ENCODE measurements at places on chromosomes 3 and 15.
A peak's percentile ranks its signal among the peaks of the same experiment; 100 is the strongest.

GRCh38 chr3:79200456-79200855 is 567.3 kb downstream of the ROBO1 start:
- no peak for DNase-seq

DNA sequence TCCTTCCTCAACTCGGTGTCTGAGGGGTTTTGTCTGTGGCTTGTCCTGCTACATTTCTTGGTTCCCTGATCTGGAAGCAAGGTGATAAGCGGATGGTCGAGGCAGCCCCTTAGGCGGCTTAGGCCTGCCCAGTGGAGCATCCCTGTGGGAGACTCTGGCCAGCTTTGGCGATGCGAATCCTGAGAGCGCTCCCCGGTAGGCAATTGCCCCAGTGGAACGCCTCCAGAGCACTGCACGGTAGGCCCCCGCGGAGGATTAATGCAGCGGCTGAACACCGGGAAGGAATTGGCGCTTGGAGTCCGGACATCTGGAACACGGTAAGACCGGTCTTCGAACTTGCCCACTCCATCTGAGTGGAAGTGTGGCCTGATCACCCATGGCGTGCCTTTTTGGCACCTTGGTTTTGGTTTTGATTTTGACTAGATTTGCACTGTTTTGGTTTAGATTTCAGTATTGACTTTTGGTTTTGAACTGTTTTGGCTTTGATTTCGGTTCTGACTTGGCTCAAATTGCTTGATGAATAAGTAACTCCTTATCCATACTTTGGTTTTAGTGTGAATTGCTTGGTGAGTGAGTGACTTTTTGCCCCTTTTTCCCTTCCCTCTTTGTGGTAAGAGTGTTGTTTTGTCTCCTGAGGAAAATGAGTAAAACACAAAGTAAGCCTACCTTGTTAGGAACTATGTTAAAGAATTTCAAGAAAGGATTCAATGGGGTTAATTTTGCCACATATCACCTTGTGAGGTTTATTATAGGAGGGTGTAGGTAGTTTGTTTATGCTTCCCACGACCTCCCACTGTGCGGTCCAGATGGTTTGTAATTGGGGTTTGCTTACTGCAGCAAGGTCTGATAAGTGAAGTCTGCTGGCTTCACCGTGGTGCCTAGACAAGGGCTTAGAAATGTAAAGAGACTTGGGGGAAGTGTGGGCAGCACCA is 27.1 kb upstream of the GPR156 start:
- no peak for DNase-seq

GRCh38 chr3:112654492-112654891 is 13.5 kb upstream of the CCDC80 start:
- DNase-seq, result no peak

GRCh38 chr15:81411051-81411450 is 37.0 kb upstream of the TMC3 start:
- DNase-seq, result no peak

GRCh38 chr3:167246252-167246651 is 133.8 kb downstream of the ZBBX start:
- no peak for DNase-seq

DNA sequence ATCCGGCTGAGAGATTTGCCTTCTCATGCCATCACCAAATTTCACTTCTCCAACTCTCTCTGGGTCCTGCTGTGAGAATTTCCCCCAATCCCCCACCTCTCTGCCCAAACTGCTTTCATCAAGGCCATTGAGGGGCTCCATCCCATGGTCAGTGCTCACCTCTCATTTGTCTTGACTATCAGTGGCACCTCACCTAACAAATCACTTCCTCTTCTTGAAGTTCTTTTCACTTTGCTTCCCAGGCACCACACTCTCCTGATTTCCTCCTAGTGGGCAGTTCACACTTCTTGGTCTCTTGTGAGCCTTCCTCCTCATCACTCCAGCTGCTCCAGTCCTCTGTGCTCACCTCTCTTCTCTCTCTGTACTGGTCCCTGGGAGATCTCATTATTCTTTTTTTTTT is 169.6 kb downstream of the OPA1 start:
- no peak for DNase-seq

- DNase-seq, result no peak
These were observed 33.0 kb downstream of the HSPBAP1 start for GRCh38 chr3:122760453-122761271.

DNA sequence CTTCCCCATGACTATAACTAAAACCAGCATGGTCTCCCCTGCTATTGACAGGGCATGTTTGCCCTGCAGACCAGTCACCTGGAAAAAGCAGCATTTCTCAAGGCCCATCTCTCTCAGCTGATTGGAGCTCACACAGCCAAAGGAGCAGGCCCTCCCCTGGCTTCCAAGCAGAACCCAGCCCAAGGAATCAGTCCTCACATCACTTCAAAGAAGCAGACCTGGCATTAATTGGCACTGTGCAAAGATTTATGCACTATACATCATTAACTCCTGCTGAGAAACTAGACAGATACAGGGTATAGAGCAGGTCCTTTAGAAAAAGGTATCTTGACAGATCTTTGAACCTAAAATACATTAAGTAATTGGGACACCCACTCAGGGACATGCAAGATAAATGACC is 323.8 kb upstream of the PPP2R3A start:
- no peak for DNase-seq

DNA sequence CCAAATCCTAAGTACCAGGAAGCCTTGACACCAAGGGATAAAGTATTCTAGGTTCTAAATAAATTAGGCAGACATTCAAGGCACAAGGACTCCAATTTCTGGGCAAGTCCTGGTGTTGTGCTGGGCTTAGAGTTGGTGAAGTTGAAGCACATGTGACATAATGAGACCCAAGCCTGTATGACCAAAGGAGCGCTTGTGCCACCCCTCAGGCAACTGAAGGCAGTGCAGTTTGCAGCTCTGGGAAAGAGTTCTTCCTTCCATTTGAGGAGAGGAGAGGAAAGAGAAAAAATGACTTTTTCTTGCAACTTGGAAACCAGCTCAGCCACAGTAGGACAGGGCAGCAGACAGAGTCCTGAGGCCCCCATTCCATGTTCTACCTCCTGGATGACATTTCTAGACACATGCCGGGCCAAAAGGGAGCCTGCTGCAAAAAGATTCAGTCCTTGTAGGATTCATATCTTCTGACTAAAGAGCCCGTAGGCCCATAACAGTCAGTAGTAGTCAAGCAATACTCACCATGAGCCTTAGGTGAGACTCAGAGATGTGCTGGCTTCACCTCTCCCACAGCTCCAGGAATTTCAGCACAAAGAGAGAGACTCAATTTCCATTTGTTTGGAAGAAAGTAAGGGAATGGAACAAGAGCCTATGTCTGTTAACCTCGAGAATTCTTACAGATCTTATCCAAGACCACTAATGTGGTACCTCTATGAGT is 588.8 kb upstream of the BCHE start:
- no peak for DNase-seq

GRCh38 chr15:97903971-97904572 is 56.4 kb upstream of the ARRDC4 start:
- no peak for DNase-seq

DNA sequence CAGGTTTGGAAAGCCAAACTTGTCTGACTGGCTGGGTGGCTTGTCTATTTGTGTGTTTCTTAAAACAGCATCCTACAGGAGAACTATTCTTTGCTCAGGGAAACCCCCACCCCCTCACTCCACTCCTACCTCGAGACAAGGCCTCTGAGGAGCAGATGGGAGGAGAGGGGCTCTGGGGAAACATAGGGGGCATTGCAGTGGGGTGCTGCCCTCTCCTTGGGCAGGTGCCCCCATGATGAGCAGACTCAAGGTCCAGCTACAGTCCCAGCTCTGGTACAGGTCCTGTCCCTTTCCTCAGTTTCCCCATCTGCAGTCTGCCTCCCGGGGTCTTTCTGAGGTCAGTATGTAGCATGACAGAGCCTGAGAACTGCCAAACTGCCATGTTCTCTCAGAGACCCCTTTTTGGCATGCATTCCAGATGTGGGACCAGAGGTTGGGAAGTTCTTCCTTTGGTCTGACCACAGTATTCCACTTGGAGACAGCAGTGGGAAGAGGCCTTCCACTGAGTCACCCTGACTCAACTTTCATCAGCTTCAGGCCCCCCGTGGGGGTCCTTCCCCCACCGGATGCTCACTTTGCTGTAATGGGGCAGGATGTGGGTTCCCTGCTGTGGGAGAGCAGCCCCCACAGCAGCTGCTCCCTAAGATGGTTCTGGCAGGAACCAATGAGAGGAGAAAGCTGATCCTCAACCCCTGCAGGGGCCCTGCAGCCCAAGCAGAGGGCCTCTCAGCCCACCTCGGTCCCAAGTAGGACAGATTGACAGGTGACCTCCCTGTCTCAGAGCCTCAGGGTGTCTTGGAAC is 32.3 kb upstream of the CYP11A1 start:
- DNase-seq, result no peak

GRCh38 chr3:23312866-23313265 is 109.7 kb downstream of the UBE2E2 start:
- DNase-seq, result no peak

DNA sequence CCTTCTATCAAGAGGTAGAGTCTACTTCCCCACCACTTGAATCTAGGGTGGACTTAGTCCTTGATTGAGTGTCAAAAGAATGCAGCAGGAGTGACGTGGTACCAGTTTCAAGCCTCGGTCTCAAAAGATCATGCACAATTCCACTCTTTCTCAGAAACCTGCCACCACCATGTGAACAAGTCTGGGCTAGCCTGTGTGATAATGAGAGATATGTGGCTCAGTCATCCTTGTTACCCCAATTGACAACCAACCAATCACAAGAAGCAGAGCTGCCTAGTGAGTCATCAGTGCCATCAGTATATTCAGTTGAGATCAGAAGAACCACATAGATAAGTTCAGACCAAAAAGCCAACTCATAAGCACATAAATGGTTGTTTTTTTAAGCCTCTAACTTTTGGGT is 374.5 kb downstream of the IL20RB start:
- DNase-seq, result no peak

GRCh38 chr15:81338170-81339007 is 14.4 kb upstream of the STARD5 start:
- DNase-seq, result no peak

DNA sequence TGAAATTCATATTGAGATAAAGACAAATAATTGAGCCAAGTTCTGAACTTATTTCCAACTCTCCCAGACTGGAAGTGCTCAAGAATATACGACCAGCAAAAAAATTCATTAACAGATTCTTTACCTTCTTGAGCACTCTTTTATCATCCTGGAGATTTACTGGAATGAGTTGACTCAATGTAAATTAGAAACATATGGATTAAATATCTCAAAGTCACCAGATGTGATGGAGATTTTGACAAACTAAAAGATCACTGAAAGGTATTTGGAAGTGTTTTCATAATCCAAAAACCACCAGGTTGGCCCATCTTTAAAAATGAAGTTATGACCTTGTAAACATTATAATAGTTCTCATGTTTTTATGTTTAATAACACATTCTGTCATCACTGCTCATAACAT is 433.2 kb upstream of the RASGRP1 start:
- no peak for DNase-seq

DNA sequence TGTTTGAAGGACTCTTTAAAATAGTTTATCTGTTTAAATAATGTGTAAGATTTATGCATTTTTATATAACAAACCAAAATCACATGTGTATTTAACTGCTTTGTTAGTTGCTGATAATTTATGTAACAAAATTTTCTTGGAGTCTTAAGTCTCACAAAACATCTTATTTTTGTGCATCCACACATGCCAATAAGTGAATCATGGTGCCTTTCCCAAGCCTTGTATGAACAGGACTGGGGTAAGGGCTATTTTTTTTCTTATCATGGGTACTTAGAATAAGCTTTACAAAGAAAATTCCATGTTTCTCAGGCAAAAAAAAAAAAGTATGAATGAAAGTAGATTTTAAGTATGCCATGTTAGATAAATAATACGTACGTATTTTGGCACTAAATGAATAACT is 132.9 kb upstream of the LRRFIP2 start:
- DNase-seq, result no peak

GRCh38 chr3:435161-435560 is 238.6 kb downstream of the CHL1 start:
- DNase-seq, result no peak

GRCh38 chr3:36211652-36211999 is 168.7 kb upstream of the STAC start:
- DNase-seq, result no peak

GRCh38 chr15:88704791-88705768 is 66.3 kb downstream of the ISG20 start:
- peak; percentile 14 for DNase-seq

GRCh38 chr15:41895491-41895890 is 1.6 kb upstream of the SPTBN5 start:
- DNase-seq, result no peak

DNA sequence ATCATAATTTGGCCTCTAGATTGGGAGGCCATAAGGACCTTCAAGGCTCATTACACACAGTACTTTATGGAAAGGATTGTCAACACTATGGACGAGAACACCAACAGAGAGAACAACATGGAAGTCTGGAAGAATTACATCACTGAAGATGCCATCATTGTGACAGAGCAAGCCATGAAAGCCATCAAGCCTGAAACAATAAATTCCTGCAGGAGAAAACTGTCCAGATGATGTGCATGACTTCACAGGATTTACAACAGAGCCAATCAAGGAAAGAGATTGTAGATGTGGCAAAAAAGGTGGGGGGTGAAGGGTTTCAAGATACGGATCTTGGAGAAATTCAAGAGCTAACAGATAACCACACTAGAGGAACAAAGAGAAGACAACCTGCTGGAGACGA is 15.9 kb downstream of the IL17RB start:
- no peak for DNase-seq

DNA sequence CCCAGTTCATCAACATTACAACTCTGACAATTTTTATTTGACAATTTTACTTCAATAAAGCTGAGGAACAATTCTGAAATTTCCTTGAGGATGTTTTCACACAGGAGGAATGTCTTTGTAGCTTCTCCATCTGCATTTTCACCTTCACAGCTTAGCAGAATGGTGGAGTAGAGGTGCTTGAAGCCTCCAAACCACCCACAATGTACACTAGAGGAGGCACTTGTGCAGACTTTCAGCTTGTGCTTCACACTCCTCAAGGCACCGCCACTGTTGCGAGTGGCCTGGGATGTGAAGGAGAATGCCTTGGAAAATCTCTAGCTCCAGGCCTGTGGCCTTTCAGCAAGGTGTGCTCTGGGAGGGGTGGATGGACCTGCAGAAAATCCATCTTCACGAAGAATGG is 181.9 kb downstream of the EPHB1 start:
- no peak for DNase-seq

DNA sequence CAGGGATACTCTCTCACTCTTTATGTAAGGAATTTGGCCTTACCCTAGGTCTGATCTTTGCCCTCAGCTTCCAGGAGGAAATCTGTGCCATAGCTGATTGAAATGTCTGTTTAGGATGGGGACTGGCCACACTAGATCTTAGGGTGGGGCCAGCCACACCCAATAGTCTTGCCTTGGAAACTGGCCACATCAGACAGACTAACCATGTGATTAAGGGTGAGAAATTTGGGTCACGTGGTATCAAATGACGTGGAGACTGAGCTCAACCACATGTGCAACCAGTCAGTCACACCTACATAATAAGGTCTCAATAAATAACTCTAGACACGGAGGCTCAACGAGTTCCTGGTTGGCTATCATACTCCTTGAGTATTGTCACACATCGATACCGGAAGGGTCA is 113.5 kb downstream of the CNTN3 start:
- no peak for DNase-seq

GRCh38 chr15:86623236-86623635 is 543.6 kb downstream of the AGBL1 start:
- no peak for DNase-seq
